Purkinje cell (primary cell): ENCODE measurements at places on chromosomes 7 and 10. TPM values are rescaled to one million over a fixed set of nuclear protein-coding genes. Genes with fewer than 3 reads are reported as not detected.

Gene EBLN1
- not detected in 2 replicates for polyA plus RNA-seq

Gene HMX2
- polyA plus RNA-seq = not detected in 2 replicates

Gene DNAJC12
- 151 and 180 TPM in 2 replicates for polyA plus RNA-seq

Gene ABCB1
- polyA plus RNA-seq = 0.62 and 1.0 TPM in 2 replicates

Gene LRRC18
- polyA plus RNA-seq = not detected in 2 replicates

Gene PAX2
- not detected in 2 replicates for polyA plus RNA-seq
